Head of caudate nucleus (tissue), 42 donors: ENCODE measurements at places on chromosomes 7 and 10.

DNA sequence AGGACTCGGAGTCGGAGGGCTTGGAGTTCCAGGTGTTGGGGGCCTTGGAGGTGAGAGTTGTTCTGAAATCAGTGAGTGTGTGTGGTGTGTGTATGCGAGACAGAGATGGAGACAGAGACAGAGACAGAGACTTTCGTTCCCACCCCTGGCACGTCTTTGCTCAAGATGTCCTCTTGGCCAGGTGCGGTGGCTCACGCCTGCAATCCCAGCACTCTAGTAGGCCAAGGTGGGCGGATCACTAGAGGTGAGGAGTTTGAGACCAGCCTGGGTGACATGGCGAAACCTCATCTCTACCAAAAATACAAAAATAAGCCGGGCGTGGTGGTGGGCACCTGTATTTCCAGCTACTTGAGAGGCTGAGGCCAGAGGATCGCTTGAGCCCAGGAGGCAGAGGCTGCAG is 20.0 kb upstream of the LIMK1 start:
- DNase-seq: no peak

GRCh38 chr7:157601530-157601929 is 264.7 kb downstream of the DNAJB6 start:
- peak; percentile 69 for DNase-seq

DNA sequence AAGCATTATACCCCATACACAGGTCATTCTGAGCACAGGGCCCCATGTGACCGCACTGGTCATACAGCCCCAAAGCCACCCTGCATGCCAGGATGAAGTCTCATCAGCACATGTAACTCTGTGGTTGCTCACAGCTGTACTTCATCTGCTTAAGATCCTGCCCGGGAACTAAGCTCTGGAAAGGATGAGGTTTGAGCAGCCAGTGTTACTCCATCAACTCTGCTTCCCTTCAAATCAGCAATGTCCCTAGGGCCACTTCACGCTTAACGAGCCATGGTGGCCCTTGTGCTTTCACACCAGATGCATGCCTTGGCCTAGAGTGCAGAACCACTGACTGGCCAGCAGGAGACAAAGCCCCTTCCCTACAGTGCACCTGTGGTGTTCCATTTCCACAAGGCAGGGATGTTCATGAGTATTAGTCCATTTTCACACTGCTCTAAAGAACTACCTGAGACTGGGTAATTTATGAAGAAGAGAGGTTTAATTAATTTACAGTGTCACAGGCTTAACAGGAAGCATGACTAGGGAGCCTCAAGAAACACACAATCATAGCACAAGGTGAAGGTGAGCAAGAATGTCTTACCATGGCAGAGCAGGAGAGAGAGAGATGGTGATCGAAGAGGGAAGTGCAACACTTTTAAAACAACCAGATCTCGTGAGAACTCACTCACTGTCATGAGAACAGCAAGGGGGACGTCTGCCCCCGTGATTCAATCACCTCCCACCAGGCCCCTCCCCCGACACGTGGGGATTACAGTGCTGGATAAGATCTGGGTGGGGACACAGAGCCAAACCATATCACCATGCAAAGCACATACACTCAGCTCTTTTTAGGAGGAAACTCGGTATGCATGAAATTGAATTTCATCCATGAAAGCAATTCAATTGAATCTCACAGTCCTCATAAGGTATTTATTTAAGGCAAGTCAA is 149.0 kb upstream of the CDCA7L start:
- no peak for DNase-seq

DNA sequence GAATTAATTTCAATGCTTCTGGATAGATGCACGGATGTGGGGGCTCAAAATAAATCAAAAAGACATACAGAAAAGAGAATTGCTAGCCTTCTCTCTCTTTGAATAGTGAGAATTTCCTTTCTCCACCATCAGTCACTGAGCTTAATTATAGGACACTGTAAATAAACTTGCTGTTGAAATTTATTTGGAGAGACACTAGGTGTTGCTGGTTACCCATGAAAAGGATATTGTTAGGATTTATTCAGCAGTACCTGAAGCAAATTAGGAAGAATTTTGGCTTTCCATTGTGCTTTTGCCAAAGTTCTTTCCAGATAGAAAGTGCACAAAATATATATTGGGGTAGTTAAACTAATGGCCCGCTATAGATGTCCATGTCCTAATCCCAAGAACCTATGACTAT is 27.6 kb downstream of the GCC1 start:
- no peak for DNase-seq

DNA sequence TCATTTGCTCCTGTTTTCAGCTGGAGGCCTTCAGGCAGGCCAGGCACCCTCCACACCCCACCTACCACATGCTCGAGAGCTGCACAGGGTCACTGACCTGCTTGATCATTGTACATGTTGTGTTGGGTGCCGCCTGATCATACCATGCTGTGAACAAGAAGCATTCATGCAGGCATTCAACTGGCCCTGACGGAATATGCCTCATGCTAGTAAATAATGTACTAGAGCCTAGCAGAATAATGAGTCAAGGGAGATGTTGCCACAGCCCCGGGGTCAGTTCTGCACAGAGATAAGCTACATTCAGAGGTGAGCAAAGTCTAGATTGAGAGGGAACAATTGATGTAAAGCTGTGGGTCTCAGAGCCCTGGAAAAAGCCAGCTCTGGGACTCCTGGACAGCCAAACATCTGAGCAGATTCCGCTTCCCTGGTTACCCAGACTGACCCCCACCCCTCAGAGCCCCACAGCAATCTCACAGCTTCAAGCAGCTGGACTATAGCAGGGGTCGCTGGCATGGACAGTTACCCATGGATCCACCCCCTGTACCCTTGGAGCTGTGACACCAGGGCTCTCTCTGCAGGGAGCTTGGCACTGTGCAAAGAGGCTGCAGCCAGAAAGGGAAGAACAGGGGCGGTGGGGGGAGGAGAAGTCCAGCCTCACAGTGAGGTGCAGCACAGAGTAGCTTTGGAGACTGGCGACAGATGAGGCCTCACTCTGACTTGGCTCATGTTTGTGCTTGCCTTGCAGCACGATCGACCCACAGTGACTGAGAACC is 86.6 kb downstream of the FRMPD2 start:
- no peak for DNase-seq

DNA sequence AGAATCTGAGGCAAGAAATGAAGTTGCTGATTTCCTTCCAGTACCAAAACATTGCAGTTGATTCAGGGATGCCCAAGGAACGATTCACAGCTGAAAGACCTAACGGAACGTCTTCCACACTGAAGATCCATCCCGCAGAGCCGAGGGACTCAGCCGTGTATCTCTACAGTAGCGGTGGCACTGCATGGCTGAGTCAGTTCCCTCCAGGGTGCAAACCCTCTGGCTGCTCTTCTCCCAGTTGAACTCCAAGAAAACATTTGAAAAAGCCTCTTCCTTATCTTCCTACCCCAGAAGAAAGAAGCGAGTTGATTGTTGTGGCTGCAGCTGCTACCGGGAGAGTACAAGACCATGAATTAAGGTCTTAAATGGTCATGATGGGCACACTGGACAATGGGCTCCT is 147.1 kb upstream of the PRSS1 start:
- DNase-seq: no peak

DNA sequence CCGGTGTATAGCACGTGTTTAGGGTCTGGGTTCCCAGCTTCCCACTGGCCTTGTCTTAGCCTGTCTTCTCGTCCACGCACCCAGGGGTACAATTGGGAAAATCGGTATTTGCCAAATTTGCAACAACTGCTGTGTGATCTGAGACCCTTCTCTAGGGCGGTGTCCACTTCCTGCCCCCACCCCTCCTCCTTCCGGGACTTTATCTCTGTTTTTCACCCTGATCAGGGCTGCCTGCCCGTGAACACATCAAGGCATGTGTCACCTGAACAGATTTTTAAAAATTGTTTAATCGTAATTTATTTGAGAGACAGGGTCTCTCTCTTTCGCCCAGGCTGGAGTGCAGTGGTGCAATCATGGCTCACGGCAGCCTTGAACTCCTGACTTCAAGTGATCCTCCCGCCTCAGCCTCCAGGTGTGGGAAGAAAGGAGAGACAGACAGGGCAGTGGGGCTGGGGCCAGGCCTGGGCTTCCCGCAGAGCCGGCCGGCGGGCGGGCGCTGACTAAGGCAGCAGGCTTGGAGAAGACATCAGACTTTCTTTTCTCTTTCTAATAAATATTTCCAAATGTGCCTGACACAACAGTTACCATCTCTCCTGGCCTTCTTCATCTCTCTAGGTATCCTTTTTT is 27.5 kb downstream of the ELFN1 start:
- DNase-seq: peak; percentile 6
